COLO829 (cell line): ENCODE measurements at places on chromosomes 3 and 15.

DNA sequence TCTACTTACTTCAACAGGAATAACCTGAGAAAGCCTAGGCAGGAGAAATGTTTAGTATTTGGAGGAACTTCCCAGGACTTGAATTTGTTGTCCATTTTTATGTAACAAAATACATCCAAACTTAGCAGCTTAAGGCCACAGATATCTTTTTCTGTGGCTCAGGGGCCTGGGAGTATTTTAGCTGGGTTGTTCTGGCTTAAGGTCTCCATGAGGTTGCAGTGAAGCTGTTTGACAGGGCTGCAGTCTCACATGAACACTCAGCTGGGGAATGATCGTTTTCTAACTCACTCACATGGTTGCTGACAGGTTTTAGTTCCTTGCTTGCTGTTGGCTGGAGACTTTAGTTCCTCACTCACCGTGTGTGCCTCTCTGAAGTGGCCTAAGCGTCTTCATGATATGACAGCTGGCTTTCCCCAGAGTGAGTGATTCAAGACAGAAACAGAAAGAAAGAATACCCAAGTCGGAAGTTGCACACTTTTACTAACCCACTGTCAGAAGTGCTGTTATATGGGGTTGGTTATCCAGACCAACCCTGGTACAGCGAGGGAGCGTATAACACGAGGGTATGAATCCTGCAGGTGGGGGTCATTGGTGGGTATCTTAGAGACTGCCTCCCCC is 229.7 kb upstream of the TBL1XR1 start:
- no peak for DNase-seq

DNA sequence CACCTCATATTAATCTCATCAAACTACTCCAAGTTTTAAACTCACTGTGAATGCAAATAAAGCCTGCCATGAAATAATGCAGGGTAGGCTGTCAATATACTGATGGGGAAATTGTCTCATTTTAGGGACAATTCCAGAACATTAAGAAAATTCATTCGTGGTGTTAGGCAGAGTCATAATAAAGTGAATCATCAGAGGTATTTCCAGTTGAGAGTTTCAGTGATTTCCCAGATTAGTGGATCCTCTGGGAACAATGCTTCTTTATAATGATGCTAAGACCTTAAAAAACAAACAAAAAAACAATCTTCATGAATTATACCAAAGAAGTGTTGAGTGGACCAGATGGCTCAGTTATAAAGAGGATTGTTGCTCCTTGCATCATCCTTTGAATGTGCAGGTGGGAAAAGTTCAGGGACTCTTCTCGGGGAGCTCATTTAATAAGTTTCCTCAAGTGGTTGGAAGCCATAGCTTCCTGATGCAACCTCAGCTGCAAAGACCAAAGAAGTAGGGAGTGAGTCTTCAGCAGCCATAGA is 360.9 kb upstream of the TRIM42 start:
- DNase-seq: no peak

- DNase-seq: no peak
These were observed 185.5 kb downstream of the NFKBIZ start for GRCh38 chr3:102034639-102035451.

DNA sequence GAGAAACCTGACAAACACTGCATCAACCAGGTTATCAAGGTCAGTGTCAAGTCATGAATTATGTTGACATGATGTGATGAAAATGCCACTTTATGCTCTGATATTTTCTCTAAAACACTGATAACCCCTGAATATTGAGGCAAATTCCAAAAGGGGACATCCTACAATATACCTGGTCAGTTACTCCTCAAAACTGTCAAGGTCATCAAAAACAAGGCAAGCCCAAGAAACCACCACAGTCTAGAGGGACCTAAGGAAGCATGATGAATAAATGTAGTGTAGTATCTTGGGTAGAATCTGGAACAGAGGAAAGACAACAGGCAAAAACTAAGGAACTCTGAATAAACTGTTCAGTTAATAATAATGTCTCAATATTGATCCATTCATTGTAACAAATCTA is 275.3 kb upstream of the THRB start:
- no peak for DNase-seq

DNA sequence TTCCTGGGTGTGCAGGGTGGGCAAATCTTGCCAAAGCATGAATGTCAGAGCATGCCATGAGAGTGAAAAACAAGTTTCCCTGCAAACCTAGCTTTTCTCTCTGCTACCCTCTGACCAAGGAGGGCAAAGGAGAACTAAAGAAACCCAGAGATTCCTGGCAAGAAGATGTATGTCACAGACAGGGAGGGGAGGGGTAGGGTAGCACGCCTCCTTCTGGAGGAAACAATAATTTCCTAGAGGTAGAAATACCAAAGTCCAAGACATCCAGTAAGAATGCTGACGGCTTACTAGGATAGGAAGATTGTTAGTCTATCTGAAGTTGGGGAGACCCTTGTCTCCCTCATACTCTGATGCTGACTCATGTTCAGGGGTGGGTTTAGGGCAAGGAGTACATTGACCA is 203.9 kb downstream of the NR1D2 start:
- DNase-seq: no peak

- DNase-seq: peak; percentile 39
These were observed 207.1 kb upstream of the PFN2 start for GRCh38 chr3:150177673-150178381.

DNA sequence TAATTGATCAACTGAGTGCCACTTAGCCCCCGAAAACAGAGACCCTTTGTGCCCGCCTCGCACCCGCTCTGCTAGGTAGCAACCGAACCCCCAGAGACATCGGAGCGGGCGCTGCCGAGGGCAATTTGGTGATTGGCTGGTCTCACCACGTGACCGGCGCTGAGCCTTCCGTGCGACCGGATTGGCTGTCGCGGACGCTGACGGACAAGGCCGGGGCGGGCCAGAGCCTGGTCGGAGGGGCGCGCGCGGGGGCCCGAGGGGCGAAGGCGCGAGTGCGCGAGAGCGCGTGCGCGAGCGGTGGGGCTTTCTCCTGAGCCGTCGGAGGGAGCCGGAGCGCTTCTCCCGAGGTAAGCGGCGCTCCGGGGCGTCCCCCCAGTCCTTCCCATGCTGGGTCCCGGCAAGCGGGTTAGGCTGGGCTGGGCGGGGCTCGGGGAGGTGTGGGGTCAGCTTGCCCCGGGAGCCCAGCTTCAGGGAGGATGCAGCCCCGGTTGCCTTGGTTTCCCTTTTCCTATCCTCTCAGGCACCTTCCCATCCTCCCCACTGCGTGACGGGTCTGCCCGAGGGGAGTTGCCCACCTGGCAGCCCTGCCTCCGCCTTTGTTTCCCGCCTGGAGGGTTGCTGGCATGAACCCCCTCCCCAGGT is at the start of gene TMEM108:
Gene TMEM108 (plus strand): TSS at position 303 of the 642 bp plus-strand sequence.
- DNase-seq: peak; percentile 65

DNA sequence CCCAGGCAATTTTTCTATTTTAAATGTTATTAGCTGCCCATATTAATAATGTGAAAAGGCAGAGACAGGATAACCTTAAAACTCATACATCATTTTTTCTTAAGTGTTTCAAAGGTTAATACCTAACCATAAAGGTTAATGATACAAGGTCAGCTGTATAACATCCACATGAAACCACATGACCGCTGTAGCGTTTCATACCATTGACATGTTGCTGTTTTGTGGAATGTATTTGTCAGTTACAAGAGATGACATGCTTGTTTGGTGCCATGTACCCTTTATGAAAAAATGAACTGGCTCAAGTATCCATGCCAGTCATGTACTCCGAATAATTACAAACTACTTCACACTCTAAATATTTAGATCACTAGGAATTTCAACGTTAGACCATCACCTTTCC is 207.4 kb downstream of the FMN1 start:
- DNase-seq: no peak

GRCh38 chr3:32632533-32633265 is 52.3 kb upstream of the CNOT10 start:
- DNase-seq: no peak

GRCh38 chr15:59936741-59937140 is 67.4 kb upstream of the FOXB1 start:
- DNase-seq: no peak

DNA sequence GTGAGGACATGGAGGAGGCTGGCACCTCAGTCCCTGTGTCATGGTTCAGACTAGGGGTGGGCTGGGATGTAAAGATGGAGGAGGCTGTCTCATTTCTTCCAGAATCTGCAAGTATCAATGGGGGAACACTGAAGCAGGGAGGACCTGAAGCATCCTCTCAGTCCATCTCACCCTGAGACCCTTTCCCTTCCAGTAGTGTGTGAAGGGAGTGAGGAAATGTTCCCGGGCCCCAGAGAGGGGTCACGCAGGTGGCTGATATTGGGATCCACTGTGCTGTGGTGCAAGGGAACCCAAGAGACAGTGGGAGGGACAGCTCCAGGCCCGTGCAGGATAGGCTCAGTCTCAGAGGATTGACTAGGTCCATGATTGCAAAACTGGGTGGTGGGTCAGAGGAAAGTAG is 72.2 kb upstream of the ADPGK start:
- DNase-seq: no peak

DNA sequence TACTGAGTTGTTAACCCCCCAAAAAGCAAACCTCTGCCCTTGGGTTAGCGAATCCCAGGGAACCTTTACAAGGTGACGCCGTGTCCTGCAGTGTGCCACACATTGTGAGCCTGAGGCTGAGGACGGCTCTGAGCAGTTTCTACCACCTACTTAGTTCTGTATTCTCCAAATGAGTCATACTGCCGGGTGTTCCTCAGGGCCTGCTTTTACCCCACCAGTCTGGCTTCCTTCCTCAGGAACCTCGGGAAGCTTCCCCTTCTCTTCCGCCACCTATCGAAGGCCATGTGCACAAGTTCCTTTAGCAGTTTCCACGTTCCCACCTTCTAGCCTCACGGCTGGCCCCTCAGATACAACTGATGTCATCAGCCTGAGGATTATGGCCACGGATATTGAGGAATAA is 384.0 kb upstream of the TPM1 start:
- no peak for DNase-seq

DNA sequence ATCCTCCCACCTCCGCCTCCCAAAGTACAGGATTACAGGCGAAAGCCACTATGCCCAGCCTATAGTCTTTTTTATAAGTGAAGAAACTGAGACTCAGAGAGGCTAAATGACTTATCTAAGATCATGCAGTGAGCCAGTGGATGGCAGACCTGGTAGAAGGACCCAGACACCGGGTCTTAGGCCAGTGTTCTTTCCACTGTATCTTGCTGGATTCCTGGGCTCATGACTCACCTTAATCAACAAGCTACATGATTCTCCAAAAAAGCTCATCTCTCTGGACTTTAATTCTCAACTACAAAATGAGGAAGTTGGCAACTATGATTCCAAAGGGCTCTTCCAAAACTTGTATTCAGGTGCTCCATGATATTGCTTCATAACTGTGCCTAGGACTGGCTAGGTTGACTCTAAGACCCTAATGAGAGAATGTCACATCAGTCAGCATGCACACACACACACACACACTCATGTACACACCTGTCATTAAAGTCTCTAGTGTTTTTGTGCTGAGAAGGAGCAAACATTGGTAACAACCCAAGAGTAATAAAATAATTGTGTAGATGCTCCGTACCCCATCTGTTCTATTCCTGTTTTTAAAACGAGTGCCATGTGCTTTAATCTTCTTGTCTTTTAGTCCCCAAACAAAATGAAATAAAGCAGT is 89.7 kb upstream of the SLC4A7 start:
- DNase-seq: no peak

GRCh38 chr3:130981469-130981868 is 45.2 kb downstream of the ASTE1 start:
- no peak for DNase-seq

DNA sequence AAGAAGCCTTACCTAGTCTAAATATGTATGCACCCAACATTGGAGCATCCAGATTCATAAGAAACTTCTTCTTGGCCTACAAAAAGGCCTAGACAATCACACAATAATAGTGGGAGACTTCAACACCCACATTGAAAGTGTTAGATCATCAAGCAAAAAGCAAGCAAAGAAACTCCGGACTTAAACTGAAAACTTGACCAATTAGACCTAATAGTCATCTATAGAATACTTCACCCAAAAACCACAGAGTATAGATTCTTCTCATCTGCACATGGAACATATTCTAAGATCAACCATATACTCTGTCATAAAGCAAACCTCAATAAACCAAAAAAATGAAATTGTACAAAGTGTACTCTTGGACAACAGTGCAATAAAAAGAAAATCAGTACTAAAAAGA is 22.3 kb upstream of the OR5K4 start:
- DNase-seq: no peak

- no peak for DNase-seq
These were observed 30.0 kb downstream of the MASP1 start for GRCh38 chr3:187261541-187261969.

GRCh38 chr15:49697121-49697520 is 76.3 kb downstream of the DTWD1 start:
- DNase-seq: no peak

DNA sequence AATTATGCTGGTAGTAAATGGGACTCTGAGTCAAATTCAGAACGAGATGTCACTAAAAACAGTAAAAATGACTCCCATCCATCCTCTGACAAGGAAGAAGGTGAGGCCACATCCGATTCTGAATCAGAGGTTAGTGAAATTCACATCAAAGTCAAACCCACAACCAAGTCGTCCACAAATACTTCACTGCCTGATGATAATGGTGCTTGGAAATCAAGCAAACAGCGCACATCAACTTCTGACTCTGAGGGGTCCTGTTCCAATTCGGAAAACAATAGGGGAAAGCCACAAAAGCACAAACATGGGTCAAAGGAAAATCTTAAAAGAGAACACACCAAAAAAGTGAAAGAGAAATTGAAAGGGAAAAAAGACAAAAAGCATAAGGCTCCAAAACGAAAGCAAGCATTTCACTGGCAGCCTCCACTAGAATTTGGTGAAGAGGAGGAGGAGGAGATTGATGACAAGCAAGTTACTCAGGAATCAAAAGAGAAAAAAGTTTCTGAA is 15.1 kb upstream of the ZBTB47 start:
- DNase-seq: no peak

DNA sequence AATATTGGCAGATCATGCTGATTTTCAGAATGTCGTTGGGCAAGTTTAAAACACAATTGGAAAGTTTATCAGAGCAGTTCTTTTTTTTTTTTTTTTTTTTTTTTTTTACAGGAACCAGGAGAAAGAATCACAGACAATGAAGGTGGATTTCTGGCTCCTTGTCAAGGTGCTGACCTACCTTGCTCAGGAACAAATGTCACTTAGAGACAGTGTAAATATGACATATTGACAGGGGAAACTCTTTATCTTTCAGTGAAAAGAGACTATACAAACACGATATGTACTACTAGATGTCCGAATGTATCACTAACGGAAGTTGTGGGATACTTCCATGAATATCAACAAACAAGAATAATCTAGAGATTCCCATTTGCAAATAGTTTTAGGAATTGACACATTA is 237.3 kb downstream of the FMN1 start:
- no peak for DNase-seq

DNA sequence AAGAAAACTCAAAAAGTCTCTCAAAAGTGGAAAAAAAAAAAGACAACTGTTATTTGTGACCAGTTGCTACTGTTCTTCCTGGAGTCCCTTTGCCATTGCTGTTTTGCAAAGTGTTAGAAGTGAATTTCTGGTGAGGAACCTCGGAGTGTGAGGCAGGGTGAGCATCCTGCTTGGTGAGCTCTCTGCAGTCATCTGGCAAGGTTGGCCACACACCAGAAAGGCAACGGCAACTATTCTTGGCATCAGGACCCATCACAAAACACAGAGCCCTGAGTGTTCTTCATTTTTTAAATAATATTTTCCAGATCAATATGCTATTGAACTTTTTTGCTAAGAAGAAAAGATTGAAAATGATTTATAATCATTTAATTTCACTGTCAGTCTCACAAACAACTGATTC is 60.7 kb downstream of the CGNL1 start:
- DNase-seq: no peak
